ENCODE measurements at places on chromosomes 5 and 9. TPM values are rescaled to one million over a fixed set of nuclear protein-coding genes. Genes with fewer than 3 reads are reported as not detected.
A peak's percentile ranks its signal among the peaks of the same experiment; 100 is the strongest.

SYK gene
- total RNA-seq, result not detected

ANKRD55 gene
- total RNA-seq, result 2.6 TPM

DNA sequence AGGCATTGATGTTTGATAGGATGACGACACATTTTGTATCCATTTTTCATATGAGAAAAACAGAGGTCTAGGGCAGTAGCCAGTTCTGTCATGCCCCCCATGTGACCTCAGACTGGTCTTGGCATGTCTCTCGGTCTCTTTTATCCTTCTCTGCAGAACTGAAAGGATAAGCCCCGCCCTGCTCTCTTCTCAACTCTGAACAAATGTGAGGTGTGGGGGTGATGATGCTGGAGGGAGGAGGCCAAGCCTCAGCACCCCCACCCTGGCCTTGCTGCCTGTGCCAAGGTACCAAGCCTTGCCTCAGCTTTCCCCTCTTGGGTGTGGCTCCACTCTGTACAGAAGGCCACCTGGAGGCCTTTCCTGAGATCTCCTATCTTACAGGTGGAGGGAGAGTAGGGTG lies 19.5 kb upstream of the CRB2 start:
- no peak overlapping the region for H3K27ac ChIP-seq
- no peaks in the 10 kb centered on the region for H3K36me3 ChIP-seq
- H3K27me3 ChIP-seq, result no peaks in the 10 kb centered on the region
- no peak for DNase-seq
- H3K4me1 ChIP-seq, result peaks cover 31% of the 10 kb centered on the region

PDZD2 gene
- not detected for total RNA-seq

TEX48 gene
- 0.57 TPM for total RNA-seq

- H3K4me3 ChIP-seq, result no peak overlapping the region
- no peak for DNase-seq
- peaks cover 67% of the 10 kb centered on the region for H3K4me1 ChIP-seq
- H3K36me3 ChIP-seq, result peaks cover 25% of the 10 kb centered on the region
These were observed 11.7 kb downstream of the RICTOR start for GRCh38 chr5:39062530-39062929.

DNA sequence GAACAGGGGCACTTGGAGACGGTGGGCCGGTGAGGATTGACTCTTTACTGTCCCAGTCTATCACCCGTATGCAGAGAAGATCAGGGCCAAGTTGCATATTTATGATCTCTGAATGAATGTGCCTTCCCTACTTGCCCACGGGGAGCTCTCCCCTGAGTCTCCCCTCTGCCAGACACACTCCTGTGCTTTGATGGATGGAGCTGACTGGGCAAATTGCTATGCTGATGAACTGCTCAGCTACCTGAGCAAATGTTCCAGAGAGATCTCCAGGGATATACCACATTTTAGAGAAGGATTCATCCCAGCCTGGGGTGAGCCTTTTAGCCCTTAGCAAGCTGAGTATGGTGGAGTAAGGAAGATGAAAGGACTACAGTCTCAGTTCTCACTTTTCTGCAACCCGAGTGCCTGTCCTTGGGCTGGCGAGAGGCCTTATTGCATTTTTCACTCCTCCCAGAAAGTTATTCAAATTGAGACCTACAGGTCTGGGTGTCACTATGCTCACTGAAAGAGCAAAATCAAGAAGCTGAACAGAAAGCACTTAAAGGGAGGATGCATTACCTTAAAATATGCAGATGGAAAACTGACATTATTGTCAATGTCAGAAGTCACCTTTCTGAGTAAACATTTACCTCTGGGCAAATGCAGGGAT lies 526.7 kb upstream of the WWC1 start:
- H3K4me3 ChIP-seq, result no peak overlapping the region
- H3K27me3 ChIP-seq, result no peaks in the 10 kb centered on the region
- no peaks in the 10 kb centered on the region for H3K36me3 ChIP-seq
- no peak overlapping the region for H3K27ac ChIP-seq

- H3K4me3 ChIP-seq, result no peak overlapping the region
- H3K27me3 ChIP-seq, result no peaks in the 10 kb centered on the region
- H3K36me3 ChIP-seq, result no peaks in the 10 kb centered on the region
- no peak for DNase-seq
These were observed 7.5 kb downstream of the RASGRF2 start for GRCh38 chr5:80967500-80968181.

RGS7BP gene
- not detected for total RNA-seq

DNA sequence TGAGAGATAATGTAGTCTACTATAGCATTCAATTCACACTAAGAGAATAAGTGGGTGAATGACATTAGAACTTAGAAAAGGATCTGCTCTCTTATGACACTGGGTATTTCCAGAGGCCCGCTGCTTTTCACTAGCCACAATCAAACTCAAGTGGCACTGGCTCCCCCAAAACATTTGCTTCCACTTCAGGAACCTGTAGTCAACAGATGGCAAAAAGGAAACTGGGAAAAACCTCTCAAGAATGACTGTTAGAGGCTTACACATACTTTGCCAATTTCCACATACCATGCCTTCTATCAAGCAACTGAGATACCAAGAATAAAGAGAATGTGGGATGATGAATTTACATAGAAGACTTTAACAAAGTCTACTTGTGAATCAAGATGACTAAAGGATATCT lies 11.2 kb downstream of the POC5 start:
- no peak for DNase-seq
- no peak overlapping the region for H3K27ac ChIP-seq
- peaks cover 31% of the 10 kb centered on the region for H3K36me3 ChIP-seq
- peaks cover 17% of the 10 kb centered on the region for H3K4me1 ChIP-seq
- H3K27me3 ChIP-seq, result no peaks in the 10 kb centered on the region

- DNase-seq, result peak; percentile 48
- H3K4me3 ChIP-seq, result no peak overlapping the region
- H3K27me3 ChIP-seq, result peaks cover 5% of the 10 kb centered on the region
- H3K4me1 ChIP-seq, result peaks cover 9% of the 10 kb centered on the region
- peaks cover 2% of the 10 kb centered on the region for H3K36me3 ChIP-seq
These were observed 107.3 kb downstream of the ZDHHC21 start for GRCh38 chr9:14585730-14586473.
